ENCODE measurements at places on chromosomes 4 and X. TPM values are rescaled to one million over a fixed set of nuclear protein-coding genes. Genes with fewer than 3 reads are reported as not detected.
A peak's percentile ranks its signal among the peaks of the same experiment; 100 is the strongest.

GRCh38 chr4:71907782-71908181, 123.9 kb upstream of the GC start:
- no peak for DNase-seq

GRCh38 chrX:101383679-101384205, 2.2 kb downstream of the BTK start:
- DNase-seq, result no peak

DNA sequence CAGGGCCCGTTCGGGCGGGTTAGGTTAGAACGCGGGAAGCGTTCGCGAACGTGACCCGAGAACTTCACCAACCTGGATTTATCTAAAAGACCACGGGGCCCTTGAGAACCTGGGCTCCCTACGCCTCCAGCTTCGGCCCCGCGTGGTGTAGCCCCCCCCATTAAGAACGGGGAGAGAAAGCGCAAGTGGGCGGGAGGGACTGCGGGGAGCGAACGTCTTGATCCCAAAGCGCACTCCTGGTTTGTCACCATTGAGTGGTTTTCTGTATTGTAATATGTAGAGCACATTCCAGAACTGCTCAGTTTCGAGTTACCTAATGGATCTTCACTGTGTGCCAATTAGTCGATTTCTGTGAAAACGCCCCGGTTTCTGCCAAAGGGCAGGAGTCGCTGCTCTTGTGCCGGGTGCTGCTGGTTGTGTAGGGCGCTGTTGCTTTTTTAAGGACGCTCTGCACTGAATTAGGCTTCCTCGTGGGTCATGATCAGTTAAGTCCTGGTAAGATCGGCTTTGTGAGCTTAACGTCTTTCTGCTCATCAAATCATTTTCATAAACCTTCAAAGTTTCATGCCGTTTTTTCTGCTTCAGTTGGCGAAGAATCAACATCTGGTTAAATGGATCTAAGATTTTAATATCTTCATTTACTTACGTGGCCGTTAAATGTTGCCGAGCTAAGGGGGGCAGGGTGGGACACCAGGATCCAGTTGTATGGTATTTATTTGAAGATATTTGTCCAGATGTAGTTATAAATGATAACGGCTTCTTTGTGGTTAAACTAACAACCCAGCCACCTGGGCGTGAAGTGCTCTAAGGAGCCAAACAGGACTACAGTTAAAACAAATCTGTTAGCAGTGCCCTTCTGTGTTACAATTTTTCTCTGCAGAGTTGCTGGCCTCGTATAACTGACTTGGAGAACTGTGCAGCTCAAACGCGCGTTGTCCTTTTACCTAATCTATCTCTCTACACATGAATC, 809 bp downstream of the MND1 start:
- peak; percentile 68 for DNase-seq

GRCh38 chrX:33987458-33987857, 144.7 kb downstream of the FAM47A start:
- DNase-seq, result no peak

DNA sequence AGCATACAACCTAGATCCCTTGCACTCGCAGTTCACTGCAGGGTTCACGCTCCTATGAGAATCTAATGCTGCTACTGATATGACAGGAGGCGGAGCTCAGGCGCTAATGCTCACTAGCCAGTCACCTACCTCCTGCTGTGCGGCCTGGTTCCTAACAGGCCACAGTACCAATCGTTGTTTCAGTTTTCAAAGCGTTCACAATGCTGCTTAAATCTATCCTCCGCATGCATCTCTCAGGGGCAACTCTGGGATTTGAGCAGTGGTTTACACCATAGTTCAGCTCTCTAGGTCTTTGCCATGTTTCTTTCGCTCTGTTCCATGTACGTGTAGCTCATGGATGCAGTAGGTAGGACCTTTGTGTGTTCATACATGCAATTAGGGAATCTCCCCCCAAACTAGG, 47.2 kb downstream of the CLOCK start:
- no peak for DNase-seq

GRCh38 chr4:151530783-151531182, 121.8 kb downstream of the FHIP1A start:
- DNase-seq, result no peak

The DDX53 gene
- not detected for total RNA-seq

The ANK2 gene
- total RNA-seq, result 12.0 TPM
